WTC11 (cell line): ENCODE measurements at places on chromosomes 4 and X. TPM values are rescaled to one million over a fixed set of nuclear protein-coding genes. Genes with fewer than 3 reads are reported as not detected.
A peak's percentile ranks its signal among the peaks of the same experiment; 100 is the strongest.

Gene RAB9B
- 0.22 to 0.44 TPM (median 0.25 TPM) in 3 replicates for total RNA-seq

DNA sequence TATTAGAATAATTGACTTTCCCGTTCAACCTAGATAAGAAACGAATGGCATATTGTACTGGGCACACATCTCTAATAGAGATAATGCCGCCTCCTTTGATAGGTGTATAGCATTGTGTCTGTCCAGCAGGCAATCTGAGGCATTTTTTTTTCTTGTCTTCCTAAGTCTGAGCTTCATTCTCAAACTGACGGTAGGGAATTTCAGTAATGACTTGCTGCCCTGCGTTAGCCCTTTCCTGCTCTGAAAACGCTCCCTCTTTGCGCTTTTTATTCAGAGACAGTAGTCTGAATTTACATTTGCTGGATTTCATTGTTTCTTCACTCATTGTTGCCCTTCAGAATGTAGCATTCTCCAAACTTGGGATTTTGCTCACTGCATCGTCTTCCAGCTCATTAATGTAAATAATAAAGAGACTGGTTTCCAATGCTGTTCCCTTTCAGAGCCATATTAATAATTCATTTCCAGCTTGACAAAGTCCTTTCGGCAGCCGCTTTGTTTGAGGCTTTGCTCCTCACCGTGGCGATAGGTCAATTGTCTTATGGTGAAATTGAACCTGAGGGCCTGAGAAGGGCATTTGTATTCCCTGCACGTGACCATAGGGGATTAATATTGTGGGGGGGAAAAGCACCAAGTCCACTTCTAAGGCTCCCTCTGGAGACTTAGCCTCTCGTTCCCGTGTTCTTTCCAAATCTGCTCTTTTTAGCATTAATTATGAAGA, 412.1 kb downstream of the SMARCA1 start:
- no peak for DNase-seq
- H3K4me3 ChIP-seq = no peak overlapping the region
- H3K36me3 ChIP-seq = peaks cover 7% of the 10 kb centered on the region; the same call in 1 of the 2 replicates

DNA sequence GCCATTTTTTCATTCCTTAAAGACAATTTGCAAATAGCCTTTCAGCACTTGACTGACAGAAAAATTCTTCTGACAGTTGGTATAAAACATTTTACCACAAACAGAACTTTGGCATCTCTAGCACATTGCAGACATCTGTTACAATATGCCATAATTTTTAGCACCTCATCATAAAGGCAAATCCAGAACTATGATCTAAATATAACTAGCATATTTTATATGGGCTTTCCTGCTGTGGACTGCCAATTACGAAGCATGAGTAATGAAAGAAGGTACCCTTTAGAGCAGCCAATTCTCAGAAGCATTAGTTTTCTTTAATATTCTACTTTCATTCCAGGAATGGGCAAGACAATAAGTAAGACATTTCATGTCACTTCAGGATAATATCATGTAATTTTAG, 647.4 kb upstream of the GALNT7 start:
- no peak for DNase-seq
- no peak overlapping the region for H3K4me3 ChIP-seq
- H3K36me3 ChIP-seq = no peaks in the 10 kb centered on the region
- no peak overlapping the region for H3K27ac ChIP-seq

- H3K4me3 ChIP-seq = no peak overlapping the region
- DNase-seq = no peak
- H3K27me3 ChIP-seq = no peaks in the 10 kb centered on the region; the same call in 1 of the 2 replicates
- H3K27ac ChIP-seq = peak overlapping the region; percentile 68; the same call in 1 of the 2 replicates
- H3K36me3 ChIP-seq = peaks cover 27% of the 10 kb centered on the region
- peaks cover 24% of the 10 kb centered on the region for H3K4me1 ChIP-seq
Measured at GRCh38 chr4:92035666-92036065, 268.1 kb upstream of the GRID2 start.

- peaks cover 18% of the 10 kb centered on the region for H3K4me1 ChIP-seq
- H3K4me3 ChIP-seq = peak overlapping the region; percentile 67
- H3K27ac ChIP-seq = no peak overlapping the region; the same call in 1 of the 2 replicates
- peaks cover 10% of the 10 kb centered on the region for H3K36me3 ChIP-seq
- H3K27me3 ChIP-seq = no peaks in the 10 kb centered on the region
Measured at GRCh38 chrX:413322-414201, 26.9 kb upstream of the PPP2R3B start.

DNA sequence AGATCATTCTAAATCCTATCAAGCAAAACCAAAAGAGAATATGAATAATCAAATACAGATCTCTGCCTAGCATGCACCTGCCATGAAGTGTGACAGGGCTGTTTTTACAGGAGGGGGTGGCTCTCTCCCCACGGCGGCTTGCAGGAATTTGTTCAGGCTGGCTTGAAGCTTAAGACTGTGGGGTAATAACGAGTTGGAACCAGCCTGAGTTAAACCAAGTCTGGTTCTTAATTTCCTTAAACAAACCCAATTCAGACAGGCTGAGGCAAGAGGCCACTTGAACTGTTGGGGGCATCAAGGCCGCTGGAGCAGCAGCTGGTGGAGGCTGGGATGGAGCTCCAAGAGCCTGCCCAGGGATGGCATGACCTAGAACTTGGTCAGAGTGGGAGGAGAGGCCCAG, 45.1 kb upstream of the LGI2 start:
- H3K27ac ChIP-seq = no peak overlapping the region
- peaks cover 11% of the 10 kb centered on the region for H3K4me1 ChIP-seq
- DNase-seq = no peak
